ENCODE measurements at places on chromosomes 6 and 20.

DNA sequence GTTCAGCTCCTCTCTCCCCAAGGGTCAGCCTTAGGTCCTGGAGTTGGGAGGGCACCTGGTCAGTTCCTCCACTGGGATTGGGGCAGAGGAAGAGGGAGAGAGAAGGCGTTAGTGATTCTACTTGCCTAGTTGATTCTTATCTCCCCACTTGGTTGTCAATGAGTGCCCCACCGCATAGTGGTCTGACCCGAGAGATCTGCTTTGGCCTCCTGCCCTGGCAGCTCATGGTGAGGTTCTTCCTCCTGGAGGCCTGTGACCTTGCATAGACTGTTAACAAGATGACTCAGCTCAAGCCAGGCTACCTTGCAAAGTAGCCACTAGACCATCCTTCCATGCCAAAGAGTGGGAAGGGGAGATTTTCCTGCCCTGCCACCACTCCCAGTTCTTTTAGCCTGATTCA is 160.6 kb downstream of the TMEM200A start:
- no peak for DNase-seq

GRCh38 chr6:69622924-69623323 is 173.9 kb downstream of the LMBRD1 start:
- no peak for DNase-seq

GRCh38 chr6:154508573-154509375 is 1.7 kb downstream of the CNKSR3 start:
- no peak for DNase-seq

DNA sequence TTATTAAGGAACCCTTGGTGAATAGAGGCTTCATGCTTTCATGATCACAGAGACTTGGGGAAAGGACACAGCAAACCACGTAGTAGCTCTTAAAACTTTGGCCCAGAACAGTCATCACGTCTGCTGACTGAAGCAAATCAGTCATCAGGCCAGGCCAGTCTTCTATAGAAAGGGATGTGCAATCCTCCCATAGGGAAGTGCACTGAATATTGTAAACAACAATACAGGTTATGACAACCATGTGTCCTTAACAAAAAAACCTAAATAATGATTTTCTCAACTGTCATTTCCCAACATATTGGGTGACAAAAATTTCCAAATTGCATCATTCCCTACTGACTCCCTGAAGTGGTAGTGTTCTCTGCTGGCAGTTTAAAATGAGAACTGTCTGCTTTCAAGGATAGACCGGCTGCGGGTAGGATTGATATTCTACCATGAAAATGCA is 388.2 kb upstream of the CITED2 start:
- peak; percentile 37 for DNase-seq

DNA sequence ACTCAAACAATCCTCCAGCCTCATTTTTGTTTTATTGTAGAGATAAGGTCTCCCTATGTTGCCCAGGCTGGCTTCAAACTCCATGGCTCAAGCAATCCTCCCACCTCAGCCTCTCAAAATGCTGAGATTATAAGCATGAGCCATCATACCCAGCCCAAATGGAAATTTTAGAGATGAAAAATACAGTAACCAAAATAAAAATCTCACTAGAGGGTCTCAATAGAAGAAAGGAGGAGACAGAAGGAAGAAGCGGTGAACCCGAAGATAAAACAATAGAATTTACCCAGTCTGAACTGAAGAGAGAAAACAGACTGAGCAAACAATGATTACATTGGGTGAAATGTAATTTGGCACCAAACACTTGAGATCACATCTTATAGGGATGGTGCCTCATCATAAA is 16.7 kb upstream of the OLIG3 start:
- DNase-seq, result no peak

DNA sequence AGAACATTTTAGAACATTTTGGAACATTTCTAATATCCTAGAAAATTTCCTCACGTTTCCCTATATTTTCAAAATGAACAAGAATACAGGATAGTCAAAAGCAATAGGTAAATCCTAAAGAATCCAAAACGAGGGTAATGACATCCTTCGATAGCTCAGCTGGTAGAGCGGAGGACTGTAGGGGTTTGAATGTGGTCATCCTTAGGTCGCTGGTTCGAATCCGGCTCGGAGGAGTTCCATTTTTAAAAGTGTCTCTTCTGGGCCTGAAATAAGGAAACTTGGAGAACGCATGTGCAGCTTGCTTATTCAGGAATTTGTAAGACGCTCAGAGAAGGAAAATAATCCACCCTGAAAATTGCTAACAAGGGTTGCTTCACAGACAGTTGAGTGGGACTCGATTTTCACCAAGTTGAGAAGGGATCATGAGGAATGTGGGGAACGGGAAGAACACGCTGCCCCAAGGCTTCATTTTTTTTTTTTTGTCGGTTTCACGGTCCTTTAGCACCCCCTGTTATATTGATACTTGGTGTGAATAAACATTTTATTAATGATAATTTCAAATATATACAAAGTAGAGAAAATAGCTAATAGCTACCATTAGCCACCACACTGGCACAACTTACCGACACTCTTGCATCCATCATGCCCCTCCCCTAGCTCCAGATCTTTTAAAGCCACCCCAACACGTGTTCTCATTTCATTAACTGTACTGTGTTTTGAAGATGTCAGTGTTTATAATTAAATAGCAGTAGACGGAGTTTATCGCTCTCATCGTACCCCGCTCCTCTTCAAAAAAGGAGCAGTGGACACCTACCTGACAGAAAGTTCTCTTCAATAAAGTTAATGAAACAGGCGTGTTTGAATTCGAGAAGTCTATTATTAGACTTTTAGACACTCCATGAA is 1.8 kb upstream of the ABT1 start:
- DNase-seq, result peak; percentile 69

- DNase-seq, result no peak
Observed at GRCh38 chr6:99811636-99812035, 182.4 kb downstream of the MCHR2 start.

DNA sequence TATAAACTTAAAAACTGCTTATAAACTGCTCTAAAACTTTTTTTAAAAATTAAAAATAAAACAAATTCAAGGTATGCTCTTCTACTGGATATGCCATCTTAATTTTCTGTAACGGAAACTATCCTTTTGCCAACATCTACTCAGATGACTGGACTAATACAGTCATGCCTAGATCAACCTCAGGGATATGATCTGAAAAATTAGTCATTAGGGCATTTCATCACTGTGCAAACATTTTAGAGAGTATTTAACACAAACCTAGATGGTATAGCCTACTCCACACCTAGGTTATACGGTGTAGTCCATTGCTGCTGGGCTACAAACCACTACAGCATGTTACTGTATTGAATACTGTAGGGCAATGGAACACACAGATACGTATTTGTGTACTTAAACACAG is 64.8 kb downstream of the TRIM27 start:
- no peak for DNase-seq

- peak; percentile 60 for DNase-seq
Observed at GRCh38 chr20:3407771-3408637, 535 bp upstream of the DNAAF9 start.

DNA sequence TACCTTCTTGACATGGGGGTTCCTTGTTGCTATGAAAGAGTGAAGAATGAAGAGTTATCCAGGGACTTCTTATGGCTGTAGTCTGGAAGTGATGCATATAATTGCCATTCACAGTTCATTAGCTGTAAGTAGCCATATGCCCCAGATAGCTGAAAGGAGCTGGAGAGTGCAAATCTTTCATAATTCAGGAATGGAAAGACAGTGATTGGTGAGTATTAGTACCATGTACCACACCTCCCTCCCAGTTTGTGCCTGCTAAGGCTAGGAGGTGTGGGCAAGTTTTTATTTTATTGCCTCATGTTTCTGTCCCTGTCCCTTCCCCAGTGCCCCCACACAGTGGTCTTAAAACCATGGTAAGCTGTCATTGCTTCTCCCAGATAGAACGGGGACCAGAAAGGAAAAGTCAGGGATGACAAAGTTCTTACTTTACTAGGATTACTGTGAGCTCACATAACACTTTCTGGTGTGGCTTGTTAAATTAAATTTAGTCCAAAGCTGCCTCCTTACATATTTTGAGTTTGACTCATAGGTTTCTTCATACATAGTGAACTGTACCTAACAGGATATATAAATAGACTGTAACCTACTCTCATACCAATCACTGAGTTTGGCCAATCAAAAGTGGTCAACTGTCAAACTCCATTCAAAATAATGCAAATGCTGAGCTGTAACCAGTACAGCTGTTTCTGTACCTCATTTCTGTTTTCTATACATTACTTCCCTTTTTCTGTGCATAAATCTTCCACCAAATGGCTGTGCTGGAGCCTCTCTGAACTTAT is 119.4 kb downstream of the RFPL4B start:
- DNase-seq, result no peak

GRCh38 chr6:110048221-110048875 is 70.2 kb downstream of the GPR6 start:
- DNase-seq, result no peak

DNA sequence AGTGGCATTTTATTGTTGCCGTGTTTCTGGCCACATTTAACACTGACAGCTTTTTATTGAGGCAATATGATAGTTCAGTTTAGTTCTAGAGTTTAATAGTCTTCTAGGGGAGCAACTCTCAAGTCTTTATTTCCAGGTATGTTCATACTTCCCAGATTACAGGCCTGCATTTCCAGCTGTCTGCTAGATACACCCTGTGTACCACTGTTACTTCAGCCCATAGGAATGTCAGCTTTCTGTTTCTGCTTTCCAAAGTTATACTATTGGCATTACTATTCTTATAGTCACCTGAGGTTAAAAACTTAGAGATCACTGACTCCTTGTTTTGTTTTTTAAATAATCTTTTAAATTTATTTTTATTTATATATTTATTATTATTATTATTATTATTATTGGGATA is 7.6 kb downstream of the ZNF451 start:
- DNase-seq, result no peak

- DNase-seq, result no peak
Observed at GRCh38 chr6:51514748-51515402, 572.5 kb downstream of the PKHD1 start.

GRCh38 chr20:2756056-2756611 is 44.3 kb downstream of the CPXM1 start:
- DNase-seq, result peak; percentile 2

DNA sequence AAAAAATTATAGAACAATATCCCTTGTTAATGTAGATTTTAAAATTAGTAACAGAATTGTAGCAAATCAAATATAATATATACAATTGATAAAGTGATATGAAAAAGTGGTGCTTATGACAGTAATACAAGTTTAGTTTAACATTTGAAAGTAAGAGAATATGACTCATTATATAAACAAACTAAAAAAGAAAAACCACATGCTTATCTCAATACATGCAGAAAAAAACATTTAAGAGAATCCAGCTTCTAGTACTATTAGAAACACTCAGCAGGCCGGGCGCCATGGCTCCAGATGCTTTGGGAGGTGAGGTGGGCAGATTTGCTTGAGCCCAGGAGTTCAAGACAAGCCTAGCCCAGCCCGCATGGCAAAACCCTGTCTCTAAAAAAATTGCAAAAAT is 60.7 kb upstream of the LAMA2 start:
- no peak for DNase-seq

DNA sequence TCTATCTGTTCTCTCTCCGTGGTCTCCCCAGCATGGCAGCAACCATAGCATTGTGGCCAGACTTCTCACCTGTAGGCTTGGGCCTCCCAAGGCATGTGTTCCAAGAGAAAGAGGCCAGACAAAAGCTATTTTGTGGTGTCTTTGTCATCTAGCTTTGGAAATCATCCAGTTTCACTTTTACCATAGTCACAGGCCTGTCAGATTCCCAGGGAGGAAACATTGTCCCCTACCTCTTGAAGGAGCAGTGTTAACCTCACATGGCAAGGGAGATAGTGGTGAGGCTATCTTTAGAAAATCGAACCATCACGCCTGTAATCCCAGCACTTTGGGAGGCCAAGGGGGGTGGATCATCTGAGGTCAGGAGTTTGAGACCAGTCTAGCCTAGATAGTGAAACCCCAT is 42.3 kb upstream of the RALGAPA2 start:
- DNase-seq, result no peak

DNA sequence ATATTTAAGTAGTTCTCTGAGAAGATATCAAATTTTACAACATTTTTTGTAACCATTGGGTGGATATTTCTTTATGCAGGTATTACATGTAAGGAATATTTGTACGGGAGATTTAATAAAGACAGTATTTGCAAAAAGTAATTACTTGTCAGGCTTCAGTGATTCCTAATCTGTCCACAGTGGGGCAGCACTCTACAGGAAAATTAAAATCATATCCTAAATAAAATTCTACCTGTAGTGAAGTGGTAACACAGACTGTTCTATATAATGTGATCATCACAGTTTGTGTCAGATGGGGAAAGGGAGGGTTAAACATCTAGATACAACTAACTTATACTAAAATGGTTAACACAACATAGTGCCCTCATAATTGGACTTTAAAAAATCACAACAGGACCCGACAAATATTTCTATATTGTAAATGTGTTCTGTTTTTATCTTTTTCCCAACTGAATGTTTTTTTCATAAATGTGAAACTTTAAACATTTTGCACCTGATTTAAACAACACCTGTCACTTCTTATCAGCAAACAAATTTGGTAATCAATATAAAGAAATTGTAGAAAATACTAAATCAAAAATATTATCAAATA is 145.6 kb upstream of the MANEA start:
- DNase-seq, result peak; percentile 43

GRCh38 chr6:140599916-140600315 is 1225.5 kb upstream of the CITED2 start:
- DNase-seq, result no peak

DNA sequence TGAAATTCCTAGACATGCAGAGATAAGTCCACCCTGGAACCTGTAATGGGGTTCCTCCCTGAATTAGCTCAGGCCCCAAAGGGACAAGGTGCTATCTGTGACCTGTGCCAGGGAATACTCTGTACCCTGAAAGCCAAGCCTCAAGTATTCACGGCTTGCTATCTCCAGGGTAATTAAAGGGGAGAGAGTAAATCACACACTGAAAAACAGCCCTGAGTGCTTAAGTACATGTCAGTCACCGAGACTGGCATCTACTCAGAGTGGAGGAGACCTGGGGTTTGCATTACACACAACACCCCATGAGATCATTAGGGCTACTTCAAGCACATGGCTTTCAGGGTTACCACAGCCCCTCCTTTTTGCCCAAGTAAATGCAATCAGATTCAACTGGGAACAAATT is 188.1 kb downstream of the CD83 start:
- DNase-seq, result no peak

DNA sequence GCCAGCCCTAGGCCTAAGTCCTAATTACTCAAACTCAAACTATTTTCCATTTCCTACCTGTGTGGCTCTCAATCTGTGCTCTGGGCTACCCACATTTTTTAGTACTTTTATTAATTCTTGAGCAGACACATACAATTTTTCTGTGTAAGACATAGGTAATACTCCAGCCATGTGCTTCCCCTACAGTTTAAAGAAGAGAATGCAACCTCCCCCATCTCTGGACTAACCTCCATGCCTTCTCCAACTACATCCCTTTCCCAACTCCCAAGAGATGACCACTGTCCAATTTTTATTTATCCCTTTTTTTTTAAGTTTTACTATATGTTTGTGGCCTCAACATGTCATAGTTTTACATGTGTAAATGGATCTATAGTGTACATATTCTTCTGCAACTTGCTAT is 5.8 kb downstream of the HMGN4 start:
- DNase-seq, result no peak
